ENCODE measurements at places on chromosomes 16 and 17.

DNA sequence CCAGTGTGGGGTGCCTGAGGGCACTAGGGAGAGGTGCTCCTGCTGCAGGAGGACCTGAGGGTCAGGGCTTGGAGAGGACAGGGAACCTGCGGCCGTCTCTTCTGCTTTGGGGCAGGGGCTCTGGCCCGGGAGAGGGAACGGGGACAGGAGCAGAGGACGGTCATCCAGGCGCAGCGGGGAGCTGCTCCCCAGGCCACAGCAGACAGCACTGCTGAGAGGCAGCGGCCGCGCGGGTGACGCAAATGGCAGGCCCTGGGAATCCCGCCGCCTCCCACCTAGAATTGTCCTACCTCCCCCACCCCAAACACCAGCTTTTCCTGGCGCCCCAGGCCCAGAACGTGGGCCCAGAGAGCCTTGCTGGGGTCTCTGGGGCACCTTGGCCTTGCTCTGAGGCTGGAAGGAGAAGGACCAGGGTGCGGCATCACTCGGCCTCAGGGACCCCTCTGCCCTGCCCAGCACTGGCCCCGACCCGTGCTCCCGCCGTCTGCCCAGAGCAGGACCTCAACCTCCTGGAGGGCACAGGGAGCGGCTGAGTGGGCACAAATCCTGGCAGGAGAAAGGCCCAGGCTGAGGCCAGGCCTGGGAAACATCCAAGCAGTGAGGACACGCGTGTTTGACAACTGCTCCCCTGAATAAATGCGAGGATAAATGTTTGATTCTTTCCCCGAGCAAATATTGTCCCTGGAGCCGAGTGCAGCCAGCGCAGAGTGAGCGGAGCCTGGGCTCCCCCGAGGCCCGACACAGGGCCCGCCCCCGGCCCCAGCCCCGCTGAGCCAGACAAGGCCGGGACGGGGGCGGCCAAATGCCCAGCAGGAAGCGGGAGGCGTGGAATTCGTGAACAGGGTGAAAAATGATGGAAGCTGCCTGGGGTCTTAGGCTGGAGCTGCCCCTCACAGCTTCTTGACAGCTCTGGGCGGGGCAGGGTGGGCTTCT, 8.5 kb downstream of the SSTR5 start:
- DNase-seq = peak; percentile 39

DNA sequence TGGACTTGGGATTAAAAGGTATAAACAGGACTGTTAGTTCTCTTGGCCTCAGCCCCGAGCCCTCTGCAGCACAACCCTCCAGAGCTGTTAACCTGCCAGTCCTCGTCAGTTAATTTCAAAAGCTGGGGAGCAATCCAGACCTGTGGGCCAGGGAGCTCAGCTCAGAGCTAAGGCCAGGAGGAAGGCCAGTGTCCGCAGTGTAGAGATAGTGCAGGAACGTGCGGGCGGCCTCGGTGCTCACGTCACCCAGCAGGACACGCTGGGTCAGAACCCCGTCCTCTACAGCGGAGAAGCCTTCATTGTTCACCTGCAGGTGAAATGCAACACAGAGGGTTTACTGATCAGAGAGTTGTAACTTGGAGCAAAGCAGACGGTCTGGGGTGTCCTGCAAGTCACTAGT, 15.4 kb upstream of the NLRC3 start:
- DNase-seq = no peak

DNA sequence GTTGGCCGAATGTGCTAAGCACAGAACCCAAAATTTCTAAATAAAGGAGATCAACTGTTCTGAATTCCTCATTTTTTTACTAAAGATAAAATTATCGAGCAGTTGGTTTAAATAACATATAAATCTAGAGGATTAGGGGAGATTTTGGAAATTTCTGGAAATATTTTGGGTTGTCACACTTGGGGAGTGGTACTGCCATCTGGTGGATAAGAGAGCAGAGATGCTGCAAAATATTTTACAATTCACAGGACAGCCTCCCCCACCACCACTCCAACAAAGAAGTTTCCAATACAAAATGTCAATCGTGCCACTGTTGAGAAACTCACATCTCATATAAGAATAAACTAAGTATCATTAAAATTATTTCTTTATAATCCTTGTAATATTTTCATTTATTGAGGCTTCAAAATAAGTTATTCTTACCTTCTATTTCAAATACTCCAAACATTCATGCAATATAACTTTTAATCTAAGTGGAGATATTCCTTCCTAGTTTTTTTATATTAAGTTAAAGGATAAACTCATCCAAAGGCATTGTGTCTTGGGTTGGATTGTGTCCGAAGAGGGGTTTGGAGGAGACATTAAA, 17.0 kb upstream of the ABCA8 start:
- peak; percentile 52 for DNase-seq

DNA sequence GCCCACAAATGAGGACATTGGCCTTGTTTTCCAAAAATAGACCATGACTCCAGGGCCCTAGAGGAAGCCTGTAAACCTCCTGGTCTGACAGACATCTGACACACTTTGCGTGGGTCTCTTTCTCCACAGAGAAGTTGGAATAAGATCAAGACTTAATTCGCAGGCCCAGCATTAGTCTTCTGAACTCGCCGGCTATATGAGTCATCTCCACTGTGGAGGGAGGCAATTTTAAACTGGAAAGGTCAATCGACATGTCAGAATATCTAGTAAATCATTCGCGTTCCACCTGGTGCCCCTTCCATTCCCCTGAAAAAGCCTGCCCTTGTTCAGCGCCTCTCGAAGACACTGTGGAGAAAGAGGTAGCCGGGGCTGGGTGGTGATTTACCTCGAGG, 140.1 kb downstream of the CLEC16A start:
- DNase-seq = peak; percentile 40

DNA sequence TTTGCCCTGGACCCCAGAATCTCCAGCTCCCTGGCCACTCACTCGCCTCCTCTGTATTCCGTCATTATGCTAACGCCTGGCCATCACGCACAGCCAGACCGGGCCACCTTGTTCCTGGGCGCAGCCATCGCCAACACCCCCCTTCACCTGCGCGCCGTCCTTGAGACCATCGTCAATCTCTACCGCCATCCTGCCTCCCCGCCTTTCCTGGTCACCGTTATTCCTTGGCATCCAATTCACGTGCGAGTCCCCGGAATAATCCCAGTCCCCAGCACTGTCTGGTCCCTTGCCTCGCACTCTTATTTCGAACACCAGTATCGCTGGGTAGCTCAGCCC, 541 bp downstream of the VKORC1 start:
- DNase-seq = no peak

GRCh38 chr17:74877592-74878548, 5.1 kb upstream of the FDXR start:
- DNase-seq = no peak
